ENCODE measurements at places on chromosomes 16 and 17. TPM values are rescaled to one million over a fixed set of nuclear protein-coding genes. Genes with fewer than 3 reads are reported as not detected.

ALOX12B gene
- total RNA-seq, result 0.64 TPM

EFNB3 gene
- total RNA-seq, result not detected

DNA sequence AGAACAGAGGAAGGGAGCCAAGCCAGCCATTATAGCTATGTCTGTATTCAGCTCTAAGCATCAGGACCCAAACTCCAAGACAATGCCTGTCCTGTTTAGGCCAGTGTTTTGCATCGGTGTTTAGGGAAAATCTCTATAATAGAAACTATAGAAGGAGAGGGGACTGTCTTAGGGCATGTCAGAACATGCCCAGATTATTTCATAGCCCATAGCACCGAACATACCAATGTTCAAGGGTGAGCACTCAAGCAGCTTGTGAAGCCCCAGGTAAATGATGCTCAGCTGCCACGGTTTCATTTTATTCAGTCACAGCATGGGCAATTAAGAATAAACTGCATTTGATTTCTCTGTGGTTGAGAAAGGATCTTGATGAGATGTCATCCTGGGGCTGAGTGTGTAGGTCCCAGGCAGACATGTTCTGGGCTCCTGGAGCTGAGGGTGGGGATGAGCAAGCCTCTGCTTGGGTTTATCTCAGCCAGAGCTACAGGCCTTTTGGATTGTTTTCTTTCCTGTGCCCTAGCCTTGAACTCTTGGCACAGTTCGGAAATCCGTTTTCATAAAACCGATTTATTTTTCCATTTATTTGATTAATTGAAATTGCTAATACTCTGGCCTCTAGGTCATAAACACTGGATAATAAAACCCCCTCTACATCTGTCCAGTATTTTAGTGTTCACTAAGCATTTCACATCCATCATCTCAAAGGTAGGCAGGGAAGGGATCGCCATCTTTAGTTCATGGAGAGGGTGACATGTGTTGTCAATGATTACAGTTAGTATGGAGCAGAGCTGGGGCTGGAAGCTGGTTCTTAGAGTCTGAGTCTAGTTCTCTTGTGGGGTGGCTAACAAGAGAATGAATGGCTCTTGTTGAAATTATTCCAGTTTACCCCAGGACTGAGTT, 290.7 kb upstream of the ASIC2 start:
- no peaks in the 10 kb centered on the region for H3K4me1 ChIP-seq
- H3K36me3 ChIP-seq, result no peaks in the 10 kb centered on the region
- DNase-seq, result no peak
- no peak overlapping the region for H3K27ac ChIP-seq

STRADA gene
- total RNA-seq, result 59.9 TPM

DNA sequence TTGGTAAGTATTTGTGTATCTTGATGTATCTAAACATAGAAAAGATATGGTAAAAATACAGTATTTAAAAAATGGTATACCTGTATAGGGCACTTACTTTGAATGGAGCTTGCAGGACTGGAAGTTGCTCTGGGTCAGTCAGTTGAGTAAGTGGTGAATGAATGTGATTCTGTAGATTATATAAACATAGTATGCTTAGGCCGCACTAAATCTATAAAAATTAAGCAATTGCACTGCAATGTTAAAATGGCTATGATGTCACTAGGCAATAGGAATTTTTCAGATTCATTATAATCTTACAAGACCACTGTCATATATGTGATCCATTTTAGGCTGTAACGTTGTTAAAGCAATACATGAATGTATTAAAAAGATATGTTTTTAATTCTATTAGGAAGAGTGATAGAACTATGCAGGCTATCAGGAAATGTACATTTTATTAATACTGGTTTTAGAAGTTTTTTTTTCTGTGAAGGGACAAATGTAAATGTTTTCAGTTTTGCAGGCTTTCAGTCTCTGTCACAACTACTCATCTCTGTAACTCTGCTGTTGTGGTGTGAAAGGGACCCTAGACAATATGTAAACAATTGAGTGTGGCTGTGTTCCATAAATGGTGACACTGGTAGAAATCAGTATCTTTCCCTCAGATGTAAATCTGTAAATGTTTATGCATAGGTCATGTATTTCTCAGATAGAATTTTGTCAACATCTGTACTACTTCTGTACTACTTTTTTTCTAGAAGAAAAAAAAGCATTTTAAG, 10.5 kb downstream of the CBFB start:
- H3K36me3 ChIP-seq, result peaks cover 49% of the 10 kb centered on the region
- H3K4me3 ChIP-seq, result no peak overlapping the region
- no peaks in the 10 kb centered on the region for H3K27me3 ChIP-seq
- peaks cover 53% of the 10 kb centered on the region for H3K4me1 ChIP-seq
- peak overlapping the region; percentile 36 for H3K27ac ChIP-seq

PROCA1 gene
- total RNA-seq, result 9.0 TPM

TNFRSF12A gene
- 5.5 TPM for total RNA-seq

DNA sequence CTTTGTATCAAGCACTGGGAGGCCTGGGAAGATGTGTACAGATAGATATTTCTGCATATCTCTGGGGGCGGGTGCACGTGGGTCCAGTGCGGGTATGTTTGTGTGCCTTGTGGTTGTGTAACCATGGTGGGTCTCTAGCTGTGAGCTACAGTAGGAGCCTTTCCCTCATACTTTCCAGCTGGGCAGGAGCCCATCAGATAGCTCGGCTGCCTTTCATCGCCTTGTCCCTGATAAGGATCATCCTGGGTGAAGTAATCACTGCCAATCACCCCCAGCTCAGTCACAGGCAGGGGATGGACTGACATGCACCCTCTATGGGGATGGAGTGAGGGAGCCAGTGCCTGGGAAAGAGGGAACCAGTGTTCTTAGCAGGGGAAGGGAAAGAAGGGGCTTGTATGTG, 3.2 kb upstream of the SCRN2 start:
- H3K27me3 ChIP-seq, result peaks cover 51% of the 10 kb centered on the region
- no peak for DNase-seq
- peaks cover 32% of the 10 kb centered on the region for H3K4me1 ChIP-seq

- no peaks in the 10 kb centered on the region for H3K27me3 ChIP-seq
- peak overlapping the region; percentile 64 for H3K27ac ChIP-seq
- H3K4me1 ChIP-seq, result peaks cover 18% of the 10 kb centered on the region
- H3K36me3 ChIP-seq, result peaks cover 6% of the 10 kb centered on the region
- peak; percentile 62 for DNase-seq
- H3K4me3 ChIP-seq, result peak overlapping the region; percentile 79
Observed at GRCh38 chr16:4693956-4694641, 737 bp downstream of the NUDT16L1 start.

GRCh38 chr16:29842732-29843346, 20.2 kb downstream of the CDIPT start:
- H3K4me3 ChIP-seq, result no peak overlapping the region
- no peaks in the 10 kb centered on the region for H3K4me1 ChIP-seq
- no peak for DNase-seq
- H3K36me3 ChIP-seq, result peaks cover 20% of the 10 kb centered on the region
- H3K27me3 ChIP-seq, result no peaks in the 10 kb centered on the region
- H3K27ac ChIP-seq, result no peak overlapping the region

GRCh38 chr17:3835410-3836229, 10.4 kb downstream of the NCBP3 start:
- H3K4me1 ChIP-seq, result peaks cover 13% of the 10 kb centered on the region
- H3K27me3 ChIP-seq, result no peaks in the 10 kb centered on the region
- no peak overlapping the region for H3K27ac ChIP-seq

- no peak overlapping the region for H3K4me3 ChIP-seq
- H3K27ac ChIP-seq, result no peak overlapping the region
- no peaks in the 10 kb centered on the region for H3K36me3 ChIP-seq
- no peaks in the 10 kb centered on the region for H3K27me3 ChIP-seq
- no peak for DNase-seq
Observed at GRCh38 chr17:61385577-61386236, 13.9 kb upstream of the TBX2 start.

GRCh38 chr17:55005520-55005919, 37.0 kb downstream of the STXBP4 start:
- DNase-seq, result no peak
- no peak overlapping the region for H3K4me3 ChIP-seq
- peaks cover 2% of the 10 kb centered on the region for H3K4me1 ChIP-seq
- no peaks in the 10 kb centered on the region for H3K27me3 ChIP-seq

KRT20 gene
- total RNA-seq, result not detected

CCR7 gene
- total RNA-seq, result 43.5 TPM

GRCh38 chr16:56682703-56683397, 580 bp downstream of the MT1X start:
- no peak for DNase-seq
- H3K36me3 ChIP-seq, result peaks cover 1% of the 10 kb centered on the region
- peaks cover 25% of the 10 kb centered on the region for H3K4me1 ChIP-seq
- H3K27ac ChIP-seq, result peak overlapping the region; percentile 92
- H3K27me3 ChIP-seq, result no peaks in the 10 kb centered on the region
- H3K4me3 ChIP-seq, result peak overlapping the region; percentile 89

DNA sequence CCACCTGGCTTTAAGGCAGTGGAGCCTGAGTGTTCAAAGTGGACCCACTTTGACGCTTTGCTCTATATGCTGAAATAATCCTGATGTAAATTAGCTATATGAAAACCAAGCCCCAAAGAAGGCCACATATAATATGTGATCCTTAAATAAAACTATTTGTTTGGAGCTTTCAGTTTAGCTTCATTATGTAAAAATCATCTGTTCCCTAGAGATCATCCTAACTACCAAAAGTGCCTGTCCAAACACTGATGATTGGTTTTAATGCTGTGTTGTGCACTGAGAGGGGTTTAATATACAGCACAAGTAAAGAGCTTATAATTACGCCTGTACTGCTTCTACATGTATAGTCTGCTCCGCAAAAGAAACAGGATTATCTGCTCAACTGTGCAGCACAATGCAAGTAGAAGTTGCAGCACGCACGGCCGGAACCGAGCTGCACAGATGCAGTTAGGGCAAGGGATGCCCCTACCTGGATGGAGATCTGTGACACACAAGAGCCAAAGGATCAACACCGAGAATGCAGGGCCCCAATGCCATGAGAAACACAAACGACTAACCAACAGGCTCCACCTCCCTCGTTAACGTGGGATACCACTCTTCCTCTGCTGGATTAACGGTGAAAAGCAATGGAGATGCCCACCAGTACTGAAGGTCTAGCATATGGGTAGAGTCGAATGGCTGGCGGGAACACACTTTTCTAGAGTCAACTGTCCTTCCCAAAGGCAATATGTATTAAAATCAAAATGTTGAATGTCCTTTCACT, 20.5 kb downstream of the USP7 start:
- H3K36me3 ChIP-seq, result peaks cover 3% of the 10 kb centered on the region
- H3K4me1 ChIP-seq, result peaks cover 70% of the 10 kb centered on the region
- no peaks in the 10 kb centered on the region for H3K27me3 ChIP-seq
- DNase-seq, result no peak
- no peak overlapping the region for H3K4me3 ChIP-seq

UBE2O gene
- total RNA-seq, result 34.7 TPM

- H3K27me3 ChIP-seq, result no peaks in the 10 kb centered on the region
- H3K27ac ChIP-seq, result no peak overlapping the region
- no peak overlapping the region for H3K4me3 ChIP-seq
- H3K36me3 ChIP-seq, result no peaks in the 10 kb centered on the region
- DNase-seq, result no peak
- no peaks in the 10 kb centered on the region for H3K4me1 ChIP-seq
Observed at GRCh38 chr16:51731160-51731559, 580.1 kb upstream of the SALL1 start.

SLC6A4 gene
- total RNA-seq, result 0.12 TPM

COG8 gene
- total RNA-seq, result 32.7 TPM

KRTAP9-4 gene
- total RNA-seq, result not detected

MAF gene
- 30.1 TPM for total RNA-seq

GRCh38 chr17:40122999-40123810, 1.4 kb downstream of the MSL1 start:
- H3K36me3 ChIP-seq, result peaks cover 29% of the 10 kb centered on the region
- H3K27ac ChIP-seq, result peak overlapping the region; percentile 88
- peaks cover 30% of the 10 kb centered on the region for H3K4me1 ChIP-seq
- peak overlapping the region; percentile 93 for H3K4me3 ChIP-seq
- no peaks in the 10 kb centered on the region for H3K27me3 ChIP-seq

ST6GALNAC2 gene
- not detected for total RNA-seq

- H3K27ac ChIP-seq, result no peak overlapping the region
- peaks cover 2% of the 10 kb centered on the region for H3K4me1 ChIP-seq
- H3K36me3 ChIP-seq, result no peaks in the 10 kb centered on the region
- H3K27me3 ChIP-seq, result peaks cover 17% of the 10 kb centered on the region
- no peak overlapping the region for H3K4me3 ChIP-seq
Observed at GRCh38 chr16:79328402-79329165, 272.0 kb downstream of the MAF start.

DNA sequence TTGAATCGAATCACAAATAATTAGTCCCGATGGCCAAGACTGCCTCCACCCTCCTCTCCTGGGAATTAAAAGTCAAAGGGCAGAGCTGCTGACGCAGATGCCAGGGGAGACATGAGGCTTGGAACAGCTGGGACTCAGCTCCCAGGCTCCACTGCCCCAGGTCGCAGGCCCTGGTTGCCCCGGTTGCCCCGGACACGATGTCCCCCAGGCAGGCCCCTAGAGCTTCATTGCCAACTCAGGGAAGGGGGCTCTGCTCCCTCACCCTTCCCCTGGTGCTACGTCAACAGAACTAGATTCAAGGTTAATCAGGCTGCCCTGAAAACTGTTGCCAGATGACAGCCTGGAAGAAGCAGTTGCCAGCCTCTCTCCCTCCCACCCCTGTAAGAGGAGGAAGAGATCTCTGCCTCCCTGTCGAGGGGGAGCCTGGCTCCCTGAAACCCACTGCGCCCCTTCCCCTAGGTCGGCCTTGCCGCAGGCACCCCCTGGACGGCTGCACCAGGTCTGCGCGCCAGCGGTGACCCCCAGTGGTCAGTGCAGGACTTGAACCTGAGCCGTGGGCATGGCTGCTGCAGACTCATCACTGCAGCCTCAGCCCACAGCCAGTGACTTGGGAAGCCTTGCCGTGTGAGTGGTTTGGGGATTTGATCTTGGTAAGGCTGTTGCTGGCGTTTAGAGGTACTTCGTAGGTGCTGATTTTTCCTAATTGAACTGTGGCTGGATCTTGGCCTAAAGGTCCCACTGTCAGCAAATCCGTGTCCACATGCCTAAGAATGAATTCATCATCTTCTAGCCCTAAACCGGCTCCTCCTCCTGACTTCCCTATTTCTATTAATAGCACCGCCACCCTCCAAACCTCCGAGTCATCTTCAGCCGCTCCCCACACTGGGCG, 84.1 kb upstream of the TOB1 start:
- H3K4me1 ChIP-seq, result peaks cover 20% of the 10 kb centered on the region
- H3K27me3 ChIP-seq, result peaks cover 6% of the 10 kb centered on the region
- H3K27ac ChIP-seq, result no peak overlapping the region
- peak; percentile 72 for DNase-seq
- H3K36me3 ChIP-seq, result no peaks in the 10 kb centered on the region

DNA sequence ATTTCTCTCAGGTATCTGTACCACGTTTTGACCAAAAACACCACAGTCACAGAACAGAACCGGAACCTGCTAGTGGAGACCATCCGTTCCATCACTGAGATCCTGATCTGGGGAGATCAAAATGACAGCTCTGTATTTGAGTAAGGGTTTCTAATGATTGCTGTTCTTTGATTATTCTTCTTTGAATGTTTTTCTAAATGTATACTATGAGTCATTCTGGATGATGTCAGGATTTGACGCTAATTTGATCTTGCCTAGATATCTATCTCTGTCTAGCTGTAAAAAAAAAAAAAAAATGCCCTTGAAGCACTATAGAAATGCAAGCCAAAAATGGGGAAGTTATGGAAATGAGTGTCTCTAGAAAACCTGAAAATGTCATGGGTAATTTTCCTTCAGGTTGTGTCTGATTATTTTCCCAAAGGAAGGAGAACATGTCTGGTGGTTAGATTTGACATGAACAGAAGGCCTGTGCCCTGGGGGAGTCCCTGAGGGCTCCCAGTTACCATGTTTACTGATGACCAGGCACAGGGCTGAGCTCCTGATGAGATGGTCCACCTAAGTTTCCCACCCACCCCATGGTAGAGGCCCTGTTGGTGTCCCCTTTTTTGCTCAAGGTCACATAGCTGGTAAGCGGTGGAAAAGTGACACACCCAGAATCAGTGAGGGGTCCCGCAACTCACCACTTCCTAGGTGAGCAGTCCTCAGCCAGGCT, 13.6 kb downstream of the CLEC16A start:
- peaks cover 12% of the 10 kb centered on the region for H3K36me3 ChIP-seq
- DNase-seq, result peak; percentile 64
- peak overlapping the region; percentile 3 for H3K4me3 ChIP-seq
- peak overlapping the region; percentile 77 for H3K27ac ChIP-seq
- H3K4me1 ChIP-seq, result peaks cover 79% of the 10 kb centered on the region
